Activated CD4-positive, alpha-beta T cell treated with anti-CD3 and anti-CD28 coated beads, Interleukin-2, Interleukin-4, amounts not matched to agents 100 ng/mL and 50 ng/mL, durations not matched to agents 16 hours and 8 hours (primary cell): ENCODE measurements at places on chromosomes 3 and 15.

DNA sequence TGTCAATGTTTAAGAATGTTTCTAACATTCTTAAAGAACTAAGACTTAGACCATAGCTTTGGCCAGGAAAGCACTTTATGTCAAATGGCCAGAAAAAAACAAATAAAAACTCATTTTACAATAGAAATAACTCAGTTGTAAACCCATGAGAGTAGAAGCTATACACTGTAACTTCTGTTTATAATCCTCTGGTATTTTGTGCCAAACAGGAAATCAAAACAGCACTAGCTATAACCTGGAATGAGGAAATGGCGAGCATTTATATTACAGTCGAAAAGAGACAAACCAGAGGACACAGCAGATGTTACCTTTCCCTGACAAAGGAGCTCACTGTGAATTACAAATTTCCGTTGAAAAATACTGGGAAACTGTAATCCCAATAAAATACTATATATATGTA lies 10.3 kb downstream of the GK5 start:
- DNase-seq = no peak

DNA sequence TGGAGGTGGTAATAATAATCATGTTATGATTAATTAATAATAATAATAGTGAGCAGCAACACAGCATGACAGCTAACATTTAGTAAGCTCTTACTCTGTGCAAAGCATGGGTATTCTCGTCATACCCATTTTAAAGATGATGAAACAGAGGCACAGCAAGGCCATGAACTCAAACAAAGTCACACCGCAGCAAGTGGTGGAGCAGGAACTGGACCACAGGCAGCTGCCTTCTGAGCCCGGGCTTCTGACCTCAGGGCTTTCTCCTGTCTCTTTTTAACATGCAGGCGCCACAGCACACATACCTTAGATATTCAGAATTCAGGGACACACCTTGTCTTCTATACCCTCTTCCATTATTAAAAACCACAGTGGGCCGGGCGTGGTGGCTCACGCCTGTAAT lies 50.7 kb upstream of the SPATA12 start:
- no peak for DNase-seq

- no peak for DNase-seq
These were observed 361.4 kb upstream of the ICE2 start for GRCh38 chr15:60840306-60840702.

- no peak for DNase-seq
These were observed 340.4 kb upstream of the KCNMB2 start for GRCh38 chr3:178195824-178196223.

DNA sequence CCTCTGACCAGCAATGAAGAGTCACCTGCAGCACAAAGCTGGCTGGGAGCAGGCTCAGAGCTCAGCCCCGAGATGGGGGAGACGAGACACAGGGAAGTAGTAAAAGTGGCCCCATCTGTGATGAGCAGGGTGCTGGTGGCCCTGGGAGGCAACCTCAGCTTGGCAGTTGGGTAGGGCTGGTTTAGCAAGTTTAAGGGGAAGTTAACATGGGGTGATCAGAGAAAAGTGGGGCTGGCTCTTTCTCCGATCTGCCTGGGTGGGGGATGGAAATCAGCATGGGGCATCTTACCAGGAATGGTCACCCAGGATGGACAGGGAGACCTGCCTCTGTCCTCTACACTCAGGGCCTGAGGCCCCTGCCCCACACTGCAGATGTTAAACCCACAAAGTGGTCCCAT lies 29.9 kb upstream of the SFMBT1 start:
- DNase-seq = no peak

GRCh38 chr3:1228289-1228688 lies 135.5 kb downstream of the CNTN6 start:
- no peak for DNase-seq

DNA sequence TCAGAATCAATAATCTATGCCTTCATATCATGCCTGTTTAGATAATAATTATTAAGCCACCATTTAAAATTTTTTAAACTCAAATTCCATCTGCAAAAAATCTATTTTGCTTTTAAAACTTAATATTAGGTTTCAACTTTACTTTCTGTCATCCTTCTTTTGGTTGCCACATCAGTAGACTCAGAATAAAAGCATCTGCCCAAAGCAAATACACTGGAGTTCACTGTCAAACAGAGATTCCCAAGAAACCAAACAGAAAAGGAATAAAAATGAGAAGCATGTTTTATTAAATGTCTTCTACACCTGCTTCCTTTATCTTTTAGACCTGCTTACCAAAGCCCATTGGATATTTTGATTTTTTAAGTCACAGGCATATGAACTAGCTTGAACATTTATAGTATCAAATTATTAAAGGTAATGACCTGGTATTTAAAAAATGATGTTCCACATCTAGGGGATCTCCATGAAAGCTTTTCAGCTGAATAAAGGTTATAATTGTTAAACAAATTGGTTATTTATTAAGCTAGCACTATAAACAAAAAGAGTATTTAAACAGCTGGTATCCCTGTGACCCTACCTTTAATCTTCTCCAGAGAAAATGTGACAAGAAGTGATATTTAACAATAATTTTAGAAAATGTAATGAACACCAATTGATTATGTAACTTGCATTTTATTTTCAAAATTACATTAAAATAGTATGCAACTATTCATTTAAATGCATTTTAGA lies 62.5 kb downstream of the ALCAM start:
- no peak for DNase-seq
